ENCODE measurements at places on chromosomes 1 and 21.

DNA sequence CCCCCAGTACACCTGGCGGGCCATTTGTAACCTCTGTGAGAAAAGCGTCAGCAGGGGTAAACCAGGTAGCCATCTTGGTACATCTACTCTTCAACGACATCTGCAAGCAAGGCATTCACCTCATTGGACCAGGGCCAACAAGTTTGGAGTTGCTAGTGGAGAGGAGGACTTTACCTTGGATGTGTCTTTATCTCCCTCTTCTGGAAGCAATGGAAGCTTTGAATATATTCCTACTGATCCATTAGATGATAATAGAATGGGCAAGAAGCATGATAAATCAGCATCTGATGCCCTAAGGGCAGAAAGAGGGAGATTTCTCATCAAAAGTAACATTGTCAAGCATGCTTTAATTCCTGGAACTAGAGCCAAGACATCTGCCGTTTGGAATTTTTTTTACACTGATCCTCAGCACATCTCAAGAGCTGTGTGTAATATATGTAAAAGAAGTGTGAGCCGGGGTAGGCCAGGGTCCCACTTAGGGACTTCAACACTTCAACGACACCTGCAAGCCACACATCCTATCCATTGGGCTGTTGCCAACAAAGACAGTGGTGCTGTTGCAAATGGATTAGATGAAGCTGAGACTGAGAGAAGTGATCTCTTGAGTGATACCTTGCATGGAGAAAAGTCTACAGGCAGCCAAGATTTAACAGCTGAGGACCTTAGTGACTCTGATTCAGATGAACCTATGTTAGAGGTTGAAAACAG, 2.7 kb downstream of the ZBED6 start:
- no peak for DNase-seq

- no peak for DNase-seq
Observed at GRCh38 chr1:213051881-213052202, 801 bp downstream of the RPS6KC1 start.

DNA sequence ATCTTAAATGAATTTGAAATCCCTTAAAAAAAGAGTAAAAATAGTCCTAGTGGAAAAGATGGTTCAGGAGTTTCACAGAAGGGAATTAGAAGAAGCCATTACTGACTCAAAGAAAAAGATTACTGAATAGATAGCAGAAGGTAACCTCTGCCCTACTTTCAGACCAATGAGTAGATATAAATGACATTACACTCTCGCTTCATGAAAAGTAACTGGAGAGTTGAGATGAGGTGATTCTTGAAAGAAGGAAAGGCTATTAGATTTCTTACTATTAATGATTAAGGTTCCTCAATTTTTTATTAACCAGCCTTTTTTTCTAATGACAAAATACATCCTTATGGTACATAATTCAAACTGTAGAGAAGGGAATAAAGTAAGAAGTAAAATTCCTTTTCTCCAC, 28.3 kb downstream of the CCN1 start:
- no peak for DNase-seq

- DNase-seq: no peak
Observed at GRCh38 chr21:27047658-27048314, 80.9 kb upstream of the ADAMTS5 start.

GRCh38 chr21:41766883-41767605, at the start of gene RIPK4:
Gene RIPK4, minus strand, starts transcription at chr21:41767052. Its CDS starts 11 bp downstream, at chr21:41767041.
- DNase-seq: peak; percentile 73

DNA sequence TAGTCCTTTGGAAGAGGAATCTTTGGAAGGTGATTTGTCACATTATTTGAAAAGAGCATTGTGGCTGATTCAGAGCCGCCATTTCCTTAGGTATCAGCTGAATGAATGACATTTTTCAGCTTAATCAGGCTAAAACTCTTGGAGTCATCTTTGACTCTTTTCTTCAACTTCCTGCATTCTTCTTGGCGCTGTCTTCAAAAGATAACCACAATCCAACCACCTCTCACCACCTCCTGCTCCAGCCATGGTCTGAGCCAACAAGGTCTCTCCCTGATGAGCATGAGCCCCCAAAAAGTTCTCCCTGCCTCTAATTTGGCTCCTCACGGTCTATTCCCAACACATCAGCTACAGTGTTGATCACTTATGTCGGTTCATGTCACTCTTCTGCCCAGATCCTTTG, 297.6 kb upstream of the RUNX1 start:
- DNase-seq: no peak

- DNase-seq: no peak
Observed at GRCh38 chr1:34115233-34115632, 49.8 kb downstream of the CSMD2 start.

- DNase-seq: peak; percentile 64
Observed at GRCh38 chr1:204453141-204453772, 41.3 kb downstream of the PIK3C2B start.

DNA sequence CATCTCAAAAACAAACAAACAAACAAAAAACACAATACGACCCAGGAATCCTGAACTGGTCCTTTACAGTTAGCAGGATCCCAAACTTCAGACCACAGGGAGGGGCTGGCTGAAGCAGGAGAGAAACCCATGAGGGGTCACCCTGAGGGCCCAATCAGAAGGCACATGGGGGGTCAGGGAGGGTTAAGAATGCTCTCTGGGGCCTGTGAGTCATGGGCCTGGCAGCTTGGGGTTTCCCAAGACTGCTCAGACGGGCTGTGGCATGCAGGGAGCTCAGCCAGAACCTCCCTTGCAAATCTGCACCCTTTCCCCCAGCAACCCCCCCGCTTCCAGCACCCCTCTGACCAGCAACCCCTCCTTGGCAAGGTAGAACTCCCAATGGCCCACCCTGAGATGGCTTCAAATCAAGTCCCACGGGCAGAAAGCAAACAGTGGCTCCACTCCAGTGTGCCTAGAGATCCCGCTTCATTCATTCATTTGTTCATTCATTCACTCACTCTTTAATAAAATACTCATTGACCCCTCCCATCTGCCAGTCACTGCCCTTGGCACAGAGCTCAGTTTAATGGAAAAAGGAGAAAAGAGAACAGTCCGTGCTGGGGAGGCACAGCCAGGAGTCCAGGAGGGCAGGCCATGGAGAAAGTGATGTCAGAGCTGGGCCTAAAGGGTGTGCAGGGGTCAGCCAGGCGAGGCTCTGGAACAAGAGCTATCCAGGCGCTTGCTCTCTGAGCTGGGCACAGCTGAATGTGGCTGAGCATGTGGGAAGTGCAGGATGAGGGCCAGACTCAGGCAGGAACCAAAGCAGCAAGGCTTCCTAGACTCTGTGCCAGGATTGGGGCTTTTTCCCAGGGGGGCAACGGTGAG, 8.2 kb downstream of the UQCRHL start:
- peak; percentile 29 for DNase-seq

- DNase-seq: no peak
Observed at GRCh38 chr1:180444522-180444921, 57.9 kb downstream of the ACBD6 start.

DNA sequence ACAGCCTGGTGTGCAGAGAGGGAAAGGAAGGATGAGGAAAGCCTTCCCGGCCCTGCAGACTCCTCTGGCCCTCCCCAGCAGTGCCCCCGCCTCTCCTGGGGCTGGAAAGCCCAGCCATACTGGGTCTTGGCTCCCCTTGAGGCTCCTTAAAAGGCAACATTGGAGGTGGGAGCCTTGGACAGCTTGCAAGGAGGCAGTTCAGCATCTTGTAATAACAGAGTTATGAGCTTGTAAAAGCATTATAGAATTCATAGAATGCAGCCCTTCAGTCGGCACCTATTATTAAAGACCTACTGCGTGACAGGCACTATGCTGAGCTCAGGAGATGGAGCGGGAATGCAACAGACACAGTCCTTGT, 4.2 kb downstream of the TINAGL1 start:
- no peak for DNase-seq

DNA sequence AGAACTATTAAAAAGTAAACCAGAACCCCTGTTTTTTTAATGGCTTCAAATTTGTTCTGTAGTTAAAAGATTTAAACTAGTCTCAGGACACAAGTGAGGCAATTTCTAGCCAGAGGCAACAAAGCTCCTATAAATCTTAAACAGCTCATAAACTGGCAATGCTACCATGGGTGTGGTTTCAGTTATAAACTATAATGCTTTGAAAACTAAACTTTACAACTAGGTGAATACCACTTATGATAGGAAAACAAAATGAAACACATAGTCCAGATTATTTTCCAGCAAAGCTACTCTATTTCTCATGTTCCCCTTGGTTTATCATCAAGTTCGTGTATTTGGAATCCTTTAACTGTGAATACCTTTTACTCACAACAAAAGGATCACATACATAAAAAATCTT, 282.5 kb downstream of the VAV3 start:
- DNase-seq: no peak

- peak; percentile 61 for DNase-seq
Observed at GRCh38 chr1:152533327-152533938, 19.2 kb downstream of the CRCT1 start.

DNA sequence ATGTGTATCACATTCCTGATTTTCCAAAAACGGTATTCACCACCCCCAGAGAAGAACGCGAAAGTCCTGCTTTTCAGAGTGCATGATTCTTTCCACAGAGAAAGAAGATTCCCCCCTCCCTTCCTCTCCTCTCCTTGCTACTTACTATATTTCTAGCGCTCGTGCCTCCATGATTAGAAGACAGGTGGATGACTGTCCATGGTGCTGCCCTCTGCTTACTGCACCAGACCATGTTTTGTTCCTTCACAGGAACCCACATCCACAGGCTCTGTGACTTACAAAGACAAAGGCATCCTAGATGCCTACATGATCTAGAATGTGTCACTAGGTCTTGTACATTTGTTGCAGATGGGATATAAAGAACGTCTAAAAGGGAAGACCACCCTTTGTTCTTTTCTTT, 49.1 kb upstream of the ZNF648 start:
- DNase-seq: no peak

DNA sequence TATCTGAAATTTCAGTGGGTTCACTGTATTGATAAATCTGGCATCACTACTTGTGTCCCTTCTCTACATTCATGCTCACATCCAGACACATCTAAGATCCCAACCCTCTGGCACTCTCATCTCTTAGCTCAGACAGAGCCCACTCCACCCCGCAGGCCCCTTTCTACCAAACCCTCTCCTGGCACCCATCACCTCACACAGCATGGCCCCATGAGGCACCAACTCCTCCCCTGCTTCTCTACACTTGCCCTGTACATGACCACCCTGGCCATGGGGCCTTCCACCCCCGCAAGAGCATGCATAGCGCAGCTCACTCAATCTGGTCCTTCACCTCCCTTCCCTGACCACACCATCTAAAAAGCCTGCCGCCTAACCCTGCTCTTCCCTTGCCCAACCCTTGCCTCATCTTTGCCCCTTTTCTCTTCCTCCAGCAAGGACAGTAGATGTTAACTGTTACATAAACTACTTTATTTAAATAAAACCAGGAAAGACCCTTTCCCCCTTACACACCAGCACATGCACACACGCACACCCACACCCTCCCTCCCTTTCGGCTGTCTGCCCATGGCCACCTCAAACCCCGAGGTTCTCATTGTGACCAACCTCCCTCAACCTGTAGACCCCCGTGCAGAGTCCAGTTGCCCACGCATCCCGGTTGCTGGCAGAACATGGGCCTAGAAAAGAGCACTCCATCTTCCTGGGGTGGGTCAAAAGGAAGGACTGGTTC, 15.6 kb downstream of the SH3BP5L start:
- no peak for DNase-seq

DNA sequence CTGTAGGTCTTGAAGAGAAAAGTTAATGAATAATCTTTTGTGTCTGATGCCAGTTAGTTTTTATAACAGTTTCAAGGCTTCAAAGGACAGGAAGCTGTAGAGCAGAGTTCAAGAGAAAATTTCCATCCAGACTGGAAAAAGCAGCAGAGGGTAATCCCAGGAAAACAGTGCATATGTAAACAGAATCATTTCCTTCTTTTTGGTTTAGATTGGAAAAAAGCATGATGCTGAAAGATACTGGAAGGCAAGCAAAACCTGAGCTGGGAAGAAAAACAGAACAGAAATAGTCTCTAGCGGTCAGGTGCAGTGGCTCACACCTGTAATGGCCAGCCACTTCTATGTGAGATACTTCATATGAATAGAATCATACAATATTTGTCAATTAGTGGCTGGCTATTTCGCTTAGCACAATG, 71.9 kb downstream of the ZSWIM5 start:
- no peak for DNase-seq

- no peak for DNase-seq
Observed at GRCh38 chr1:186194107-186194756, 180.8 kb downstream of the TPR start.

GRCh38 chr1:232667778-232668165, 37.8 kb upstream of the SIPA1L2 start:
- no peak for DNase-seq

Data from activated T-cell treated with anti-CD3 and anti-CD28 coated beads, Interleukin-2, amount 50 U/mL, for 48 hours (primary cell).